ENCODE measurements at places on chromosomes 13 and 19.

DNA sequence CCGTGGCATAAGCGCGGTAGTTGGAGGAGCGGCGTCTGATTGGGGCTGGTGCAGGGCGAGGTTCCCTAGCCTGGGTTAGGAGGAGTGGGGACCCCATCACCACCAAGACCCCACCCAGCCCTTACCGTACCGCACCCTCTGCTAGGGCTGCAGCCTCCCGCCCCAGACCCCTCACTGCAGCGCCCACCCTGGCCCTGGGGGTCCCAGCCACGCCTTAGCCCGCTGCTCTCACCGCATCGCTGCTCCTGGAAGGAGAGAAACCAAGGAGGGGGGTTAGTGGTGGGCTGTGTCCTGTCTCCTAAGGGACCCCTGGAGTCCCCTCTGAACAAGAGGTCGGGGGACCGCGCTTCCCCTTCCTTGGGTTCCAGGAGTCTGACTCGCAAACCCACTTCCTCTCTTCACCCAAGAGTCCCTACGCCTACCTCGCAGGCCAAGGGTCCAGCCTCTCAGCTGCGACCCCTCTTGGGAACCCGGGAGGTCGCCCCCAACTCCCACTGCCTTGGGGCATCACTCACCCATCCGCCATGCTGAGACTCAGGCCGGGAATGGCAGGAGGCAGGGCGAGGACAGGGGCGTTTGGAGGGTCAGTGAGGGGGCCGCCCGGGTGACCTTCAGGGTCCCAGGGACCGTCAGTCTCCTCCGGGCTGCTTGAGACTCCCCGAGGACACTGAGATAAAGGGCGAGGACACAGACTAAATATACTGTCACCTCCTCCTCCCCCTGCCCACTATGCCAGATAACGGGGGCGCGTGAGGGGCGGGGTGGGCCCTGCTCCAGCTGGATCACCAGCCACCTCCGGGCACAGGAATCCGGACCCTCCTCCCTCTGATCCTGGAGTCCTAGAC, at the start of gene TNNI3:
TSS of gene TNNI3 (minus strand) at position 669 of the 845 bp plus-strand sequence. CDS start at position 526, 143 bp downstream.
- no peak for DNase-seq

DNA sequence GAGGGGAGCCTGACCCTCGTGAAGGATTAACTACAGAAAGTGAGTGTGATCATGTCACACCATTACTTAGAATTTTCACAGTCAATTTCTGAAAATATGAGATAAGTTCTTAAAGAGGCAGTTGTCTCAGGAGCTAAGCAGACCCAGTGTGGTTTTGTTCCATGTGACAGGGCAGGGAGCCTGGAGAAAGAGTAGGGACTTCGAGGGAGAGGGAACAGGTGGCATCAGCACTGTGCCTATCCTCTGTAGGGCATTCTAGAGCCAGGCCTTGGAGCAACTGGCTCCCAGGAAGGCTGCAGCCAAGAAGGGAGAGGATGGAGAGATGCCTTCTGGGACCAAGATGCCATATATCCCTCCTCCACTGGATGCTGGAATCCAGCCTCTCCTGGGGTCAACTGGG, 183.0 kb downstream of the TSHZ3 start:
- DNase-seq = no peak

- DNase-seq = no peak
These were observed 8.0 kb upstream of the POP4 start for GRCh38 chr19:29598036-29598435.

- no peak for DNase-seq
These were observed 48.6 kb upstream of the ARHGEF7 start for GRCh38 chr13:111066544-111066943.

DNA sequence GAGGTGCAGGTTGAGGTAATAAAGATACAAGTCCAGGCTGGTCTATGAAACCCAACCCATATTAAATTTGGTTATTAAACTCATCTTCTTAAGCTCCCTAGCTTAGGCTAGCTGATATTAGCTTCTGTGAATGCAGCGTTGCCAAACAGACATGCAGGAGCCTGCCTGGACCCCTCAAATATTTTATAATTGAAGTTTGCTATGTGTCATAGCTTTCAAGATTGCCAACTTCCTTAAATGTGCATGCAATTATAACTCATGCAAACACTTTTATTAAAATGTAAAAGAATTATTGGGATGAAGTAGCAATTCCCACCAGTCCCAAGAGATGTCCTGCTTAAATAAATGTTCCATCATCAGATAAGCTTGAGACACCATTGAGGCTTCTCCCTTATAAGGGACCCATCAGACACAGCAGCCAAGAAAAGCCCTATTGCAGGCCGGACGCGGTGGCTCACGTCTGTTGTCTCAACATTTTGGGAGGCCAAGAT, 51.3 kb downstream of the MBNL2 start:
- no peak for DNase-seq

DNA sequence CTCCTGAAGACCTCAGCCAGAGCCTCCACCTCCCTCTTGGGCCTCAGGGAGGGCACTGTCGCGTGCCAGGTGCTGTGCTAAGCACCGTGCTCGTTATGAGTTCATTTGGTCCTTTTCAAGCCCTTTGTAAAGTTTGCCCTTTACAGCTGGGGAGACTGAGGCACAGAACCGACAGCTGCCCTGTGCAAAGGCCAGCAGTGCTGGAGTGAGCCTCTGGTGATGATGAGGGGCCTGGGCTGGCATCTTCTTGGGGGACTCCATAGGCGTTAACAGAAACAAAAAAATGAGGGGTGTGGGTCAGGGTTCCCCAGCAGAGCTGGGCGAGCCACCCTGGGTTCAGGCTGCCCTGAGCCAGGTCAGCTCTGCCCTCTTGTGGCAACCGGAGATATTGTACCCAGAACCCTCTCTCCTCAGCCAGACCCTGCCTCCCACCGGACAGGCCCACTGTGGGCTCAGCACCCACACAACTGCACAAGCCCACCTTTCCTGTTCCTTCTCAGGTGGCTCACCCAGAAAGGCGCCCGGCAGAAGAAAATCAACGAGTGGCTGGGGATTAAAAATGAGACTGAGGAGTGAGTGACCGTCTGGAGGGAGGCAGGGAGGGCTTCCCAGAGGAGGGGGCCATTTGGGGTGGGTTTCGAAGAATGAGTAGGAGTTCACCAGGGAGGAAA, 5.5 kb upstream of the IFI30 start:
- DNase-seq = no peak

DNA sequence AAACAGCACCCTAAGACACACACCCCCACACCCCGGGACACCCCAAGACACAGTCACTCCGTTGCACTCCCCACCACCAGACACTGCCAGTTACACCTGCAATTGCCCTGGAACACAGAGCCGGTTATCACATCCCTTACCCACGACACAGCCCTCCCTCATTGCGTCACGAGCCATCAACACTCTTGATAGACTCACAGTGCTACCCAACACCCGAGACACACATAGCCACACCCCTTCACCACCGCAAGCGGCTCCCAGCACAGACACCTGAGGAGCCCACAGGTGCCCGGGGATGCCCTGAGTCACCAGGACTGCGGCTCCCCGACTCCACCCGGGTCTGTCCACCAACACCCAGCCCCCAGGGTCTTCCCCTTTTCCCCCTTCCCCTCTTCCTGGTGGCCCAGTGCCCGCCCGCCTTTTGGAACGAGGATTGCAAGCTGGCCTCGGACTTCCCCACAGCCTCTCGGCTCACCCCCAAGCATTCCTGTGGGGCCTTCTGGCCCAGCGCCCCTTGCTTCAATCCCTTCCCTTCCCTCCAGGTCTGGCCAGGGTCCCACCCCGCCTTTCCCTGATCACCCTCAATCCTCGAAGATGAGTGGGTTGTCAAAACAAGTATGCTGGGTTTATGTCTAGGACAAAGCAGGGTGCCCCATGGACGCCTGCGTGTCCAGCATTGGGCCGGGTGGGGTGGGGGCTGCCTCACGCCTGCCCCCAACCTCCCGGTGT, 1.7 kb upstream of the PTGER1 start:
- peak; percentile 54 for DNase-seq

DNA sequence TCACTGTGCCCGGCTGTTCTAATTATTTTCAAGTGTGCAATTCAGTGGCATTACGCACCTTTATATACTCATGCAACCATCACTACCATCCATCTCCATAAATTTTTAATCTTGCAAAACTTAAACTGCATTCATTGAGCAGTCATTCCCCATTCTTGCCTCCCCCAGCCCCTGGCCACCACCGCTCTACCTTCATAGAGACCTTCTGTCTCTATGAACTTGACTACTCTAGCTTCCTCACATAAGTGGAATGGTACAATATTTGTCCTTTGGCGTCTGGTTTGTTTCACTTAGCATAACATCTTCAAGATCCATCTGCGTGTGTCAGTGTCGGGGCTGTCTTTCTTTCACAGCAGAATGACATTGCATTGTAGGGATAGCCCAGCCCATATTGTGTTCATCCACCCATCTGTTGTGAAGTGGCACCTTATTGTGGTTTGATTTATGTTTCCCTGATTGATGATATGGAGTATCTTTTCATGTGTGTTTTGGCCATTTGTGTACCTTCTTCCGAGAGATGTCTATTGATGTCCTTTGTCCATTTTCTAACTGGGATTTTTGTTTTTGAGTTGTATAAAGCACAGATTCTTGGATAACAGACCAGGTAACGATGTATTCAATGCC, 64.8 kb upstream of the FLT1 start:
- no peak for DNase-seq

DNA sequence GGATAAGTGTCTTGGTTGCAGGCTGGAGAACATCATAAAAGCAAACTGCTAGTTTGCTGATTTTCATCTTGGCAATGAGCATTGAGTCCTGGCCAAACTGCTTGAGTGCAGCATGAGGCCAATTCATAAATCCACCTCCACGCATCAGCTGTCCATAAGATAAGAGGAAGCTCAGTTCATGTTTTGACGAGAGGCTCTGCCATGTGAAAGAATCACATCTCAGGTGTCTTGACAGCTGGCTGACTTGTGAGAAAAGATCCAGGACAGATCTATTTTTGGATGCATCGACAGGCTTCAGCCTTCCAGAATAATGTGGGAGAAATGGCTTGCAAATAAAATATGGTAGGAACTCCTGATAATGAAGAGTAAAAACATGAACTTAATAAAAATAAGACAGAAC, 5.4 kb upstream of the ZNF682 start:
- no peak for DNase-seq

GRCh38 chr13:99256709-99257108, 1.5 kb downstream of the GPR18 start:
- no peak for DNase-seq

GRCh38 chr19:35509018-35509652, 4.3 kb downstream of the DMKN start:
- DNase-seq = no peak

DNA sequence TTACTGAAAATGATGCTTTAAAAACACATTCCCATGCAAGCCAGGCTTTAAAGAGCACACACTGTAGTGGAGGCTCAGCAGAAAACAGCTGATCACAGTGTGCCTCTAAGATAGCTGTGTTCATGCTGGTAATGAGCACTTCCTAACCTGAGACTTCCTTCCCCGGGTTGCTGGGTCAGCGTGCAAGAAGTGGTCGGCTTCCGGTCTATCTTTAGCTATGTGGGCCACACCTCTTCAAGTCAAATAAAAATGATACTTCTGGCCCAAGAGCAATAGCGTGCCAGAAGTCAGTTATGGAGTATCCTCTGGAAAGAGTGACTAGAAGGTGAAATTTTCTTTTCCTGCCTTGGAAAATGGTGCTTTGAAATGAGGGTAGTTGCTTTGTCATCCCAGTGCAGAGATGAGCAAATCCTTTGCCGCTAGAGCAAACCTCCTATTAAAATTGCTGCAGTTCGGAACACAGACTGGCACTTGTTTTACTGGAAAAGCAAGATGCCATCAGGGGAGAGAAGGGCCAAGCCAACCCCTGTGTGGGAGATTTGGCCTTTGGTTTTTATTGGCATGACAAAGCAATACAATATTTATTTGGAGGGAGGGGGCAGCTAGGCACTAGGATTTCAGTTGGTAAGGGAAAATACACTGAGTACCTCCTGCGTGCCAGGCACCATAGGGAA, 64.2 kb downstream of the ARHGAP35 start:
- no peak for DNase-seq

GRCh38 chr13:46845146-46845545, 48.2 kb upstream of the ESD start:
- DNase-seq = no peak

DNA sequence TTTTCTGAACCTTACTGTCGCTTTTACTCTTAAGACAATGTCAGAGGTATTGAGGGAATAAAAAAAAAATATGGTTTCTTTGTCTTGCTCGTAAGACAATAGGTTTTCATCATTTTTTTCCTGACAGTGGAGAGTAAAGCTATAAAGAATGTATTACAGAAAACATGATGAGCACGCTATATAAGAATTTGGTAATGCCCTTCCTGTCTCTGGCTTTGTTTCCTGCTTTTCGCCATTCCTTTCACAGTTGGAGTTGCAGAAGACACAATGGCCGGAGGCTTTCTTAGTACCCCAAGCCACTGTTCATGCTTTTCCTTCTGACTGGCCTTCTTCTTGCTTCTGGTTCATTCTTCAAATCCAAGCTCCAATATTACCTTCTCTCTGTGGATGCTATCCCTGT, 101.0 kb upstream of the DACH1 start:
- no peak for DNase-seq

GRCh38 chr13:99953138-99953755, 18.3 kb downstream of the ZIC5 start:
- DNase-seq = no peak

DNA sequence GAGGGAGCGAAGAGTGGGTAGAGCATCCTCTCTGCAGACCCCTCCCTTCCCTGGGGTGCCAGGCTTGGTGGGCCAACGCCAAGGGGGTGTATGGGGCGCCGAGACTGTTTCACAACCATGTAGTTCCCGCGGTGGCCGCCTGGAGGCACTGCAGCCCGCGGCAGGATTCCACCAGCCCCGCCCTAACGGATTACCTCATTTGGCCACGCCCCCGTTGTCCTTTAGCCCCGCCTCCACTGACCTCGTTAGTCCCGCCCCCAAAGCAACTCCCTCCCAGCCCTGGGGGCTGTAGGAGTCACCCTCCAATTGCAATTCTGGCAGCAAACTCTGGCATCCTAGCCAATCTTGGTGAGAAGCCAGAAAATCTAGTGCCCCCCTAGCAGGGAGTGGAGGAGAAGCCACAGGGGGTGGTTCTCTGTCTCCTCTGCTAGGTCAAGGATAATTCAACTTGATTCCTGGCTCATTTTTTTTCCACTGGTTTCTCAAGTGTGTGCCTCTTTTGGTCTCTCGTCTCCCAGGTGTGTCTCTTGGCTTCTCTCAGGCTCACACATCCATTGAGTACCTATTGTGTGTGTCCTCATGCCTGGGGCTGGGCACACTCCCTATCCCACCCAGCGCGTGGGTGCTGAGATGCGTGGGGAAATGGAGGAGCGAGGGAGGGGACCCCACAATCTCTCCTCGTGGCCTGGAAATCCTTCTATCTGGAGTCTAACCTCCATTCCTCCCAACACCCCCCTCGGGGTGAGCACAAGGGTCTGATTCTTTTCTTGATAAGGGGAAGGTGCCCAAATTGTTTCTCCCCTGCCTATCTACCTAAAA, 2.0 kb downstream of the OLFM2 start:
- DNase-seq = peak; percentile 68

- DNase-seq = no peak
These were observed 1.2 kb upstream of the SLAIN1 start for GRCh38 chr13:77696006-77696878.
